ENCODE measurements at places on chromosomes 11 and 22.

GRCh38 chr11:92766698-92767097 lies 202.8 kb upstream of the MTNR1B start:
- DNase-seq = no peak

GRCh38 chr22:45952151-45952550 lies 24.8 kb downstream of the WNT7B start:
- no peak for DNase-seq

- DNase-seq = no peak
Measured at GRCh38 chr11:58394195-58394594, 12.5 kb downstream of the OR5B3 start.

DNA sequence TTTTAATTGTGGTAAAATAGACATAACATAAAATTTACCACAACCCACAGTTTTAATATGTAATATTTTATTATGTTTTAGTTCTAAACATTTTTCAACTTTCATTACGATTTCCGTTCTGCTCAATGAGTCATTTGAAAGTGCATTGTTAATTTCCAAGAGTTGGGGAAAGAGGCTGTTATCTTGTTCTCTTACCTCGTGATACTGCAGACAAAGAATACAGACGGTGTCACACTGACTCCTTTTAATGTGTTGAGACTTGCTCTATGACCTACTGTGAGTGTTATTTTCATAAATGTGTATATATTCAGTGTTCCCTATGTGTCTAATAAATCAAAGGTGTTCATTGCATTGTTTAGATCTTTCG lies 10.8 kb upstream of the RAC2 start:
- no peak for DNase-seq

DNA sequence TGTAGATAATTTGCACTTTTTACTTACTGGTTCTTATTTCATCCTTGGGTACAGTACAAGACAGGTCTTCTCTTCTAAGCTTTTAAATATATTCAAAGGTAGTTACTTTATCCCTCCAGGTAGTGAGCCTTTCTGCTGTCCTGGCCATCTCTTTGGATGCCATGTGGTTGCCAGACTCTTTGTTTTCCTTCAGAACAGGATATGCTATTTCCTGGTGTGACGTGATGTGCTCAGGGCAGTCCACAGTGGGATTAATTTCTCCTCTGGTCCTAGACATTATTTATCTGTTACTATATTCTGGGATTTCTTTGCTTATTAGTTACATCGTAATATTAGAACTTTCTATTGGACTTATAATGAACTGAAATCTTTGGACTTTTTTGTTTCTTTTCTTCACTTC lies 63.7 kb downstream of the PPP6R3 start:
- no peak for DNase-seq

GRCh38 chr11:106424111-106424510 lies 346.6 kb downstream of the AASDHPPT start:
- no peak for DNase-seq

- no peak for DNase-seq
Measured at GRCh38 chr11:64449381-64450167, 90.6 kb downstream of the RPS6KA4 start.

DNA sequence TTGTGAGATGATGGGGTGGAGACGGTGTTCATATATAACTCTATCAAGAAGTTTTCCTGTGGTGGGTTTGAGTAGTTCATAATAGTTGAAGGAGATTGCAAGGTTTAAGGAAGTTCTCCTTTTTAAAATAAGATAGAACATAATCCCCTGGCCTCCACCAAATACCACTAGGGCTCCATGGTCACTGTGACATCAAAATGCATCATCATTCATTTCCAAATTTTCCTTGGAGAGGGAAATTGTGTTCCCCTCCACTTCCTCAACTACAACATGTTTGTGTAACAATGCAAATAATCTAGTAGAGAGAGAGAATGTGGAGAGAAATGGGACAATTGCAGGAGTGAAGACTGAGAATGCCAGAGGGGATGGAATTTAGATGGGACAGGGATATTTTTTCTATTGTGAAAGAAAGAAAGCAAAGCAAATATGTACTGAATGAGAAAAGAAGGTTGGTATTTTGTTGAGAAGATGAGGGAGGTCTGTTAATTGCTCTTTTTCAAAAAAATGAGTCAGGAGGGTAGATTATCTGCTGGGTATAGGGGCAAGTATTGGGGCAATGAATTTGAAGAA lies 33.4 kb upstream of the ZBED5 start:
- no peak for DNase-seq

GRCh38 chr22:42548597-42549330 lies 5.0 kb upstream of the SERHL2 start:
- DNase-seq = no peak

DNA sequence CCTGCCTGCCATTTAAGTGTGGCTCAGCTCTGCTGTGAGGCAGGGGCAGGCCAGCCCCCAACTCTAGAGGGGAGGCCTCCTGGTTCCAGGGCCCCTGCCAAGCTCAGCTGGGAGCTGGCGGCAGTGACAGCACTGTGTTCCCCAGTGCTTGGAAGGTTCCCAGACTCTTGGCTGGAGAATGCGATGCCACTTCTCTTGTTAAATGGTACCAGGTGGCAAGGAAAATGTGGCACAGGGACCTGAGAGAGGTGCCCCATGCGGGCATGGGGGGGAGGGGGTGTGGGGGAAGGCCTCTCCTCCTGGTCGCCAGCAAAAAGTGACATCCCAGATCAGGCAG lies 8.4 kb upstream of the TNFRSF13C start:
- no peak for DNase-seq

DNA sequence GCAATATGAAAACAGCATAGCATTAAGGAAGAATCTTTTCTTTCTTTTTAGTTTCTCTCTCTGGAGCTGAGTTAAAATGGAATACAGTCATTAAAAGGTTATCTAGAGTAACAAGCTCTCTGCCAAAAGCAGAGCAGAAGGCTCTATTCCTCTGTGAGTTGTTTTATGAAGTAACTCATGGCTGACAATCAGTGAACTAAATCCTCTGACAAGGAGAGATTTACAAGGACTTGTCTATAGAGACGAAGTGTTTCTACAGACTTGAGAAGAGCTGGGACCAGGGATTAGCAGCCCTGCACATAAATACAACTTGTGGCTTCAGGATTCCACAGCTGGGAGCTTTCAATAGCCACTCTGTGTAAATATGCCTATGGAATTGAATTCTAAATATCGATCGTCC lies 192.5 kb upstream of the RAG2 start:
- no peak for DNase-seq

DNA sequence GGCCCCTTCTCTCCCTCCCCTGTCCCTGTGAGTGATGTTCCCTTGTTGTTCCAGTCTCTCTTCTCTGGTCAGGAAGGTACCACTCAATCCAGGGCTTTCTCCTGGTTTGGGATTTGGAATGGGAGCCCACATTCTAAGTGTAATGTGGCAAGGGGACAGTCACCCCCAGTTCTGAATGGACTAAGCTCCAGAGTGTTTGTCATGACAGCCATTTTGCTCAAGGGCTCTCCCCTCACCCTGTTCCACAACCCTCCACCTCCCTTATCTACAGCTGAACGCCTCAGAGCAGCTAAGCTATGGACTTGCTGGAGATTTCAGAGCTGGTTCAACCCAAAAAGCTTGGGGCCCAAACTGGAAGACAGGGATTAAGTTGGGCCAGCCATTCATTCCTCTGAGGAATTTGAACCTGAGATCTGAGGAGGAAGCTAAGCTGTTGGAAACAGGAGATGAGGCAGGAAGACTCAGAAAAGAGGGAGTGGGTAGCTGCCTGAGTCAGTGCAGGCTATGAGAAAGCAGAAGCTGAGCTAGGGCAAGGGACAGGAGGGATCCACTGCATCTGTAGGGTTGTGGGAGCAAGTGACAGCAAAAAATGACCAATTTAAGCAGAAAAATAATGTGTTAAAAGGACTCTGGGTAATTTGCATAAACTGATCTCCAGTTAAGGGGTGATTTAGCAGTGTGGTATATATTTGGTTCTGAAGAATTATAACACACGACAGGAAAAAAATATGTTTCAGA lies 22.9 kb upstream of the FCHSD2 start:
- no peak for DNase-seq

GRCh38 chr11:125457814-125458343 lies 38.2 kb downstream of the FEZ1 start:
- peak; percentile 76 for DNase-seq

- no peak for DNase-seq
Measured at GRCh38 chr22:23856721-23857605, 712 bp upstream of the SLC2A11 start.

- DNase-seq = no peak
Measured at GRCh38 chr11:60889869-60890311, 16.5 kb downstream of the PRPF19 start.

DNA sequence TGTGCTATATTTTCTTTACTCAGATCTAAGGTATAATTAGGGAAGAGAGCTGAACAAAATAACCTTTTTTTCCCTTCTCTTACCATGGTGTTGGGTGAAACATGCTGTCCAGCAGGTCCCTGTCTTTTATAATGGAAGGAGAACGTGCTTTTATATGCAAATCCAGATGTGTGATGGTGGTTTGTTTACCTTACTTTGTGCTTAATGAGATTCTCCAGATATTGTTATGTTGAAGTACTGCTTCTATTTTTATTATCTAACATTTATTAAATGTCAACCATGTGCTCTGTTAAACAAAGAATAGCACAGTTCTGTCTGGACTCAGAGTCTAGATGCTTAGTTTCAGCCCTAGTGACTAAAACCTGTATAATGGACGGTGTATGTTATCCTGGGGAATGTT lies 10.1 kb upstream of the GRIK4 start:
- DNase-seq = no peak

- DNase-seq = no peak
Measured at GRCh38 chr11:10338287-10338686, 33.4 kb downstream of the ADM start.

GRCh38 chr11:4195909-4196308 lies 101.3 kb downstream of the RRM1 start:
- no peak for DNase-seq
